ENCODE measurements at places on chromosomes 7 and 10.

DNA sequence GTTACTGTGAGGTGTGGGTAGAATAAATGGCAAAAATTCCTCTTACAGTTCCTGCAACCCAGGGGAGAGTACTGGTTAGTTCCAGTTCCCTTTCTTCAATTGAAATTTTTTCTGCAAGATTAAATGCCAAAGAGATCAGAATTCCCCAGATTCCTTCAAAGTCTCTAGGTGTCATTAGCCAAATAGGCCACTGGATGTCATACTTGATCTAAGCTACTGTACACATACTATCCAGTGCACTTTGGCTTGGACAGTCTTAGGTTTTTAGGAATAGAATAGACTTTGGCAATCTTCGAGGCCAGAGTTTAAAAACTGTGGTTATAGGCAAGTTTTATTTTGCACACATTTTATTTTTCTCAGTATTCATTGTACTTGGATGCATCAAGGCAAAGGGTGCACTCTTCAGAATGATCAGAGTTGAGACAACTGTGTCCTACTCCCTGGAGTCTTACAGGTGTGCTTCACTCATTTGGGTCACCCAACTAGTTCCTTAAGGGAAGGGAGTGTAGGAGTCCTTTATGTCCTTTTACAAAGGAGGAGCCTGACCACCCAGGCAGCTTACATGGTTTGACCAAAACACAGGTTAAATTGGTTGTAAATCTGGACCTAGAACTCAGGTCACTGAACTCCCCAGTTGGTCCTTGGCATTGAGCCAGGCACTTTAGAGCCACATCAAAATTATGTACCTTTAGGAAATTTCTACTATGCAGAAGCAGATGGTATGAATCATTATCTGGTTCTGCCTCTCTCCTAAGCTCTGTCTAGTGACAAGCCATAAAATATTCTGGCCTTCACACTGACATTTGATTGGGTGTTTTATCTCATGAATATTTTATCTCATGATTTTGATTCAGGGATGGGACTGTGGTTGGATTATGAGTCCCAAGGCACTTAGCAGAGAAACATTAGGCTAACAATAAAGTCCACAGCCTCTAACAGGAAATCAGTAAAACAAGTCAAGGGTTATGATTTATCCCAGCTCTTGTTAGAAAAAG lies 49.5 kb downstream of the ASAH2B start:
- DNase-seq = peak; percentile 33

GRCh38 chr7:87267239-87267900 lies 47.8 kb upstream of the TMEM243 start:
- DNase-seq = no peak

- peak; percentile 45 for DNase-seq
Observed at GRCh38 chr10:3472287-3473051, 299.9 kb upstream of the PITRM1 start.

DNA sequence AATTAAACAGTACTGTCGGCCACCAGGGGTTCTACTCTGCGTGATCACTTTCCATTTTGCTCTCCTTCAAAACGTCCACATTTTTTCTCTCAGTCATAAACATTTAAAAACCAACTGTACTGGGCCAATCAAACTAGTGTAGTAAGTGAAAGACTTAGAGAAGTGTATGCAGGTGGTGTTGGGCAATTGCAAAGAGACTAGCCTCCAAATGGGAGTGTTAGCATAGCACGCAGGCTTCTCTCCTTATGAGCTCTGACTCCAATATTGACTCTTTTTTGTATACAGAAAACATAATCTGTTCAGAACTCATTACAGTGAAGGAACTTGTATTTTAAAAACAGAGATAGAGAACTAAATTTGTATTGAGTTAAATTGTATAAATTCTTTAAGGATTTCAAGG lies 150.6 kb downstream of the SDK1 start:
- DNase-seq = no peak

DNA sequence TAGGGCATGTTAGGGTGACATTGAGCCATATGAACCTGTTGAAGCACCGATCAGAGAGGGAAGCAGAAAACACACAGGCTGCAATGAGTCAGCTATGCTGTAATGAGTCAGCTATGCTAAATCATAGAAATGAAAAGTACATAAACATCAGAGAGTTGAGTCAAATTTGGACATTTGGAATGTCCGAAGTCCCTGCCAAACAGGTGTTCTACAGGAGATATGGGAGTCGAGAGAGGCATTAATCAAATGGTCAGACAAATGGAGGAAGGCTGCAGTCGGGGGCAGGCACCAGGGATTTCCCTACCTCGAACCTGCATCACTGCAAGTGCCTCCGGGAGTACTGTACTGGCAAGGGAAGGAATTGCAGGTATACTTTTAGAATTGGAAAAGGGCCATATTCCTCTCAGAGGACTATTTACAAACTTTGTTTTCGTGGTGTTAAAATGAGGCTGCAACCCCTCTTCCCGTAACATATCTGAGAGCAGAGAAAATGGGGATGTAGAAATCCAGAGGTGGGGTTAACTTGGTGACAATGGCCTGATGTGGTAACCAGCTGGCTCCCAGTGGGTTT lies 8.8 kb upstream of the ZC3HAV1 start:
- no peak for DNase-seq

DNA sequence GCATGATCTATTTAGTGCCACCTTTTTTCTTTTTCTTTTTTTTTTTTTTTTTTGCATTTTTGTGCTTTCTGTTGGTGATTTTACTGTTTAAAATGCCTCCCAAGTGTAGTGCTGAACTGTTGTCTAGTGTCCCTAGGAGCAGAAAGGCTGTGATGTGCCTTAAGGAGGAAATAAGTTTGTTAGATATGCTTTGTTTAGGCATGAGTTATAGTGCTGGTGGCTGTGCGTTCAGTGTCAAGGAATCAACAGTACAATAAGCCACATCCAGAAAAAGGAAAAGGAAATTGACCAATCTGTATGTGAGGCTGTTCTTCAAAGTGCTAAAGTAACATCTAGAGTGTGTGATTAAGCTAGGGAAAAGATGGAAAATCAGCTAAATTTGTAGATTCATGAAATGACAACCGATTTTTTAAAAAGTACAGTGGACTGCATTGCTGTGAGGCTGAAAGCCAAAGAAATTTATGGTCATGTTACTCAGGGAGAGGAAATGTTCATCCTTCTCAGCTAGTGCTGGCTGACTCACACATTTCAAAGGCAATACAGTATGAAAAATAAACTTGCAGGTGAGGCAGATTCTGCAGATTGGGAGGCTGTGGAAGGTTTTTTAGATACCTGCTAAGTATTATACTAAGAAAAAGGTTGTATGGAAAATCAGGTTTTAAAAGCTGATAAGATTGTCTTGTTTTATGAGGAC lies 122.7 kb upstream of the ADCY1 start:
- DNase-seq = no peak

GRCh38 chr10:35341521-35341920 lies 5.2 kb downstream of the CCNY start:
- no peak for DNase-seq

- DNase-seq = no peak
Observed at GRCh38 chr10:95729323-95730055, 26.5 kb upstream of the ENTPD1 start.

GRCh38 chr7:36653008-36653662 lies 71.2 kb downstream of the AOAH start:
- DNase-seq = no peak

- no peak for DNase-seq
Observed at GRCh38 chr10:33328253-33328652, 6.2 kb downstream of the NRP1 start.

- no peak for DNase-seq
Observed at GRCh38 chr7:87599336-87599735, 1.3 kb downstream of the ABCB1 start.

- no peak for DNase-seq
Observed at GRCh38 chr7:49151146-49151545, 226.8 kb downstream of the CDC14C start.

GRCh38 chr10:130745251-130745650 lies 566.3 kb downstream of the TCERG1L start:
- DNase-seq = no peak

- no peak for DNase-seq
Observed at GRCh38 chr7:111409714-111410422, 152.4 kb downstream of the IMMP2L start.

Measured in neuronal stem cell (in vitro differentiated cells).